Activated CD8-positive, alpha-beta memory T cell treated with anti-CD3 and anti-CD28 coated beads, Interleukin-2, amount 10 ng/mL, durations not matched to agents 7 days and 5 days (primary cell): ENCODE measurements at places on chromosomes 4 and X.

GRCh38 chr4:17701138-17701839, 80.1 kb downstream of the FAM184B start:
- H3K27ac ChIP-seq: no peak overlapping the region
- no peak overlapping the region for H3K4me3 ChIP-seq
- peaks cover 2% of the 10 kb centered on the region for H3K36me3 ChIP-seq
- H3K27me3 ChIP-seq: peaks cover 16% of the 10 kb centered on the region

DNA sequence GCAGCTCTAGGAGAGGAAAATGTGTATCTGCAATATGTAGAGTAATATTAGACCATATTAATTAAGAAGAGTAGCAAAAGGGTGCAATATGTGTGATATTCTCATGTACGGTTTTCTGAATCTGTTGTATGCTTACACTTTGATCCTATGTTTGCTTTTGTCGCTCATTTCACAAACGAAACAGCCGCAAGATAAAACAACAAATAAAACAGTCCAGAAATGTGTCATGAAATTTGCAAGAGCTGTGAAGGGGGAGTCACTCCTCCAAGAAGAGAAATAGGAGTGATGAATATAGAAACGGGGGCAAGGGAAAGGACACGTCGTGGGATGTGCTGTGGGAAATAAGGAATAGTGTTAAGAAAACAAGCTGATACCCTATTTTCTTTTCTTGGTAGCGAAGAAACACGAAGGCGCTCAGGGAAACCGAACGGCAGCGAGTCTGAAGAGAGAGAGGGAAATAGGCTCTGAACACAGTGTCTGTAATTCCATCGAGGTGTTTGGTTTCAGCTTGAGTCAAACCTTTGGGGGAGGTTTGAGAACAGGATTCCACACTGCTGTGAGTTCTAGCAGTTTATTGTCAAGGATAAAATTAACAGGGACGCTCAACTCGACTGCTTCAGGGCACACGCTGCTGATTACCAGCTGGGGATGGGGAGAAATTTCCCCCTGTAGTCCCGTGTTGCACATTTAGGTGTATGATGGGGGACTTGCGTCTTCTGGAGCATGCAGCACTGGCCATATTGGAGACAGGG, 595.6 kb upstream of the TENM3 start:
- no peak overlapping the region for H3K27ac ChIP-seq
- H3K4me1 ChIP-seq: no peaks in the 10 kb centered on the region
- no peaks in the 10 kb centered on the region for H3K36me3 ChIP-seq
- no peak overlapping the region for H3K4me3 ChIP-seq
- H3K27me3 ChIP-seq: no peaks in the 10 kb centered on the region

- H3K4me1 ChIP-seq: peaks cover 26% of the 10 kb centered on the region
- peak overlapping the region; percentile 58 for H3K27ac ChIP-seq
- DNase-seq: no peak
- H3K4me3 ChIP-seq: no peak overlapping the region
- H3K27me3 ChIP-seq: no peaks in the 10 kb centered on the region
These were observed 33.7 kb downstream of the NOP14 start for GRCh38 chr4:2929469-2929868.

DNA sequence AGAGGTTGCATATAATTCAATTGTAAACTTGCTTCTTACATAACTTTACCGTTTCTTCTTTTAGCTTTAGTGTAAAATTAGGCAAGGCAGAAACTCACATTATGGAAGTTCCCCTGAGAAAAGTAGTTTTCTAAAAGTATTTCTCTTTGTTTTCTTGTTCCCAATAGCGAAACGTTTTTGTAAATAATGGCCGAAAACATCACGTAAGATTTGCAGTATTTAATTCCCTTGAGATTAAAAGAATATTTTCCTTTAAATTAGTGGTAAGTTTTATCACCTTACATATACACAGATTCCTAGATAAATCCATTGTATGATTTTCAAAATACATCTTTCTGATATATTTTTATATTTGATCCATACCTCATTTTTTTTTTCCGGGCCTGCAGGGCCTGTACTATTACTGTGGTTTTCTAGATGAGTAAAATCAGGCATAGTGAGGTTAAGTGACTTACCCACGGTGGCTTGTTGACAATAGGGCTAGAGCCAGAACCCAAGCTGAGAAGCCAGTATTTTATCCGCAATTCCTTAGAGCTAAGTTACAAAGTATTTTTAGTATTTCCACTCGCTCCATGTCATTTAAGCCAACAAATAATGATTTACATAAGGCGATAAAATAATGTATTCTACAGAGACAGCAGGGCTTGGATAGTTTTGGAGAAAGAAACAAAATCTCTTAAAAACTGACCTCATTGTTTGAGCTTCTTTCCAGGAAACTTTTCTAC, 82.2 kb upstream of the VEGFC start:
- no peak overlapping the region for H3K27ac ChIP-seq
- H3K4me1 ChIP-seq: no peaks in the 10 kb centered on the region
- no peaks in the 10 kb centered on the region for H3K27me3 ChIP-seq
- no peak overlapping the region for H3K4me3 ChIP-seq
- H3K36me3 ChIP-seq: no peaks in the 10 kb centered on the region
- no peak for DNase-seq

GRCh38 chr4:56374956-56375355, 12.3 kb downstream of the AASDH start:
- H3K4me3 ChIP-seq: no peak overlapping the region
- DNase-seq: no peak
- H3K4me1 ChIP-seq: no peaks in the 10 kb centered on the region
- H3K36me3 ChIP-seq: peaks cover 8% of the 10 kb centered on the region
- H3K27ac ChIP-seq: no peak overlapping the region

DNA sequence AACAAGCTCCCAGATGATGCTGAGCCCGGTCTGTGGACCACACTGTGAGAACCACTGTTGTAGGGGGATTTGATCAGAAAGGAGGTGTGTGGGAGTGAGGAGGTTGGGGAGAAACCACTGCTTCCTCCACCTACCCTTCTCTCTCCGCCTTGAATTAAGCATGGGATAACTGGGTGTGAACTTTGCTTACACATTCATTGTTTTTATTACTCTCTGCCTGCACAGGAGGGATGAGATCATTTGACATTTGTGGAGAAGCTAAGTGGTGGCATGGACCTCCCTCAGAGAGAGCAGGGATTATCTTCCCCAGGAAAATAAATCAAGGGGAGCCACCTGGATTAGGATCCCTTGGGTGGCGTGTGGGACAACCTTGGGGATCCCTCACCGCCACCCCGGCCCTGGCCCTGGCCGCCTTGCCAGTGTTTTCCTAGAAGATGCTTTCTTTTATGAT, 212.1 kb upstream of the ATP6AP2 start:
- H3K36me3 ChIP-seq: no peaks in the 10 kb centered on the region
- H3K4me1 ChIP-seq: no peaks in the 10 kb centered on the region
- DNase-seq: no peak

DNA sequence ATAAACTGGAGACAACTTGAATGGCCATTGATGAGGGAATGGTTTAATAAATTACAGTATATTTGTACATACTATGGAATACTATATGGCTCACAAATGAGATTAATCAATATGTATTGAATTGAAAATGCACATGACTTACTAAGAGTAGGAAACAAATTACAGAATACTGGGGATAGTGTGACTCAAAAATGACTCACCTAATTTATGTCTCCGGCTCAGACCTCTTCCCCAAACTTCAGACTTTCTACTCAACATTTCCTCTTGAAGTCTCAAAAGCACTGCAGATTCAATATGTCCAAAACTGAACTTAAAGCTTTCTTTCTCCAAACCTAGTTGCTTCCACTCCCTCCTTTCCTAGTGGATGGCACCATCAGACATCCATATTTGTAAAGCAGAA, 28.8 kb upstream of the GRIA3 start:
- no peaks in the 10 kb centered on the region for H3K4me1 ChIP-seq
- no peaks in the 10 kb centered on the region for H3K36me3 ChIP-seq
- H3K27ac ChIP-seq: no peak overlapping the region
- H3K4me3 ChIP-seq: no peak overlapping the region

GRCh38 chrX:153766098-153766817, 2.2 kb downstream of the PLXNB3 start:
- DNase-seq: no peak
- H3K4me1 ChIP-seq: peaks cover 5% of the 10 kb centered on the region
- H3K27me3 ChIP-seq: no peaks in the 10 kb centered on the region
- H3K27ac ChIP-seq: no peak overlapping the region
- H3K4me3 ChIP-seq: no peak overlapping the region

DNA sequence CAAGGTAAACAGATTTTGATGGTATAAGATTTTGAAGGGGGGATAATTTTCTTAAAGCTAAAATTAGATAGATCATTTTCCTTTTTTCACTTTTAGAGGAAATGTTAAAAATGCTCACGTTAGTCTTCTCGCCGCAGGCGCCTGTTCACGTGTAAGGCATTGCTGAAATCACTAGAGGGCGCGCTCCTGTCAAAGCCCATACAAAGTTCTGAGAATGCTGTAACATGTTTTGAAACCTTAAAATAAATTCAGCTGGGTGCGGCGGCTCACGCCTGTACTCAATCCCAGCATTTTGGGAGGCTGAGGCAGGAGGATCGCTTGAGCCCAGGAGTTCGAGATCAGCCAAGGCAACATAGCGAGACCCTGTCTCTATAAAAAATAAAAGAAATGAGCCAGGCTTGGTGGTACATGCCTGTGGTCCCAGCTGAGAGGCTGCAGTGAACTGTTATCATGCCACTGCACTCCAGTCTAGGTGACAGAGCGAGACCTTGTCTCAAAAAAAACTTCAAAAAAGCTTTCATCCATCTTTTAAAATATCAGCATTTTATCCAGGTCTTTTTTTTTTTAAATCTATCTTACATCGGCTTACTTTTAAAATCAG, 138.0 kb downstream of the RBMX2 start:
- H3K4me1 ChIP-seq: no peaks in the 10 kb centered on the region
- DNase-seq: peak; percentile 55
- peaks cover 11% of the 10 kb centered on the region for H3K27me3 ChIP-seq

- peaks cover 18% of the 10 kb centered on the region for H3K4me1 ChIP-seq
- H3K4me3 ChIP-seq: no peak overlapping the region
- DNase-seq: peak; percentile 62
- H3K27me3 ChIP-seq: no peaks in the 10 kb centered on the region
- H3K27ac ChIP-seq: no peak overlapping the region
These were observed 26.7 kb downstream of the BCLAF3 start for GRCh38 chrX:19964017-19964710.

DNA sequence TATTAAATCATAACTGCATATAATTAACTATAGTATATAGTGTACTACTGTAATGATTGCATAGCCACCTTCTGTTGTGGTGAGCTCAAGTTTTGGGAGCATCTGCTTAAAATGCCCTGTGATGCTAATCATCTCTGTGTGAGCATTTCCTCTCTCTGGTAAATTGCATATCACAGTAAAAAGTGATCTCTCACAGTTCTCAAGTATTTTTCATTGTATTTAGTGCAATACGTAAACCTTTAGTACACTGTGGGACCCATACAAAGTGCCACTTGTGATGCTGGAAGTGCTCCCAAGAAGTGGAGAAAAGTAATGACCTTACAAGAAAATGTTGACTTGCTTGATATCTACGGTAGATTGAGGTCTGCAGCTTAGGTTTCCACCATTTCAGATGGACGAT, 82.0 kb downstream of the WWC2 start:
- H3K4me1 ChIP-seq: peaks cover 17% of the 10 kb centered on the region
- H3K4me3 ChIP-seq: no peak overlapping the region
- peaks cover 60% of the 10 kb centered on the region for H3K27me3 ChIP-seq
- H3K36me3 ChIP-seq: no peaks in the 10 kb centered on the region
- no peak overlapping the region for H3K27ac ChIP-seq

- DNase-seq: no peak
- H3K36me3 ChIP-seq: peaks cover 2% of the 10 kb centered on the region
- H3K27ac ChIP-seq: no peak overlapping the region
- H3K4me1 ChIP-seq: peaks cover 10% of the 10 kb centered on the region
- no peaks in the 10 kb centered on the region for H3K27me3 ChIP-seq
These were observed 41.7 kb downstream of the ATP11C start for GRCh38 chrX:139890991-139891700.

DNA sequence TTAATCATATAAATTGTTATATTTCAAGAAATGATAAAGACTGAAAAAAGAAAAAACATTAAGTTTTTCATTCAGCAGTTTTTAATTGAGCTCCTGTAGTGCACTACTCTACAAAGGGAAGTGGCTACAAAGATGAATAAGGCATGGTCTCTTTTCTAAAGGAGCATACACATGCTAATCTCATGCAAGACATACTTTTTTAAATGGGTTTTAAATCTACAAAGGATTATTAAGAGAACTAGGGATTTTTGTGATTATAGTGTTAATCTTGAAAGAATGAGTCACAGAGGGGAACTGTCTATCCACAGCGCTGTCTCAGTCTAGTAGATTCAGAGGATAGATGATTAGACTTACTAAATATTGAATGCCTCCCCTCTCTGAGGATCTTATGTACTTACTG, 1722.2 kb downstream of the RPA4 start:
- no peak for DNase-seq
- H3K36me3 ChIP-seq: no peaks in the 10 kb centered on the region
- no peaks in the 10 kb centered on the region for H3K4me1 ChIP-seq
- no peaks in the 10 kb centered on the region for H3K27me3 ChIP-seq
- no peak overlapping the region for H3K4me3 ChIP-seq
- H3K27ac ChIP-seq: no peak overlapping the region

- no peak for DNase-seq
- no peaks in the 10 kb centered on the region for H3K27me3 ChIP-seq
- H3K4me3 ChIP-seq: no peak overlapping the region
- H3K27ac ChIP-seq: no peak overlapping the region
These were observed 460.5 kb upstream of the CNKSR2 start for GRCh38 chrX:20913760-20914159.

GRCh38 chrX:25015486-25016360, at the start of gene ARX:
TSS of gene ARX (minus strand) at chrX:25015965. CDS start at chrX:25015737, 228 bp downstream.
- H3K4me1 ChIP-seq: peaks cover 12% of the 10 kb centered on the region
- H3K36me3 ChIP-seq: no peaks in the 10 kb centered on the region
- no peak within 1 kb of the TSS for H3K4me3 ChIP-seq
- H3K27ac ChIP-seq: peak within 1 kb of the TSS; percentile 40

- H3K4me3 ChIP-seq: no peak overlapping the region
- H3K36me3 ChIP-seq: peaks cover 11% of the 10 kb centered on the region
- H3K27me3 ChIP-seq: no peaks in the 10 kb centered on the region
- no peaks in the 10 kb centered on the region for H3K4me1 ChIP-seq
- DNase-seq: no peak
- no peak overlapping the region for H3K27ac ChIP-seq
These were observed 29.8 kb downstream of the FGFR3 start for GRCh38 chr4:1822568-1823544.

- no peak for DNase-seq
- peaks cover 2% of the 10 kb centered on the region for H3K4me1 ChIP-seq
- no peaks in the 10 kb centered on the region for H3K27me3 ChIP-seq
These were observed 164.2 kb downstream of the STIM2 start for GRCh38 chr4:27024805-27025204.

- H3K27ac ChIP-seq: peak within 1 kb of the TSS; percentile 73
- peaks cover 5% of the 10 kb centered on the region for H3K27me3 ChIP-seq
- peaks cover 17% of the 10 kb centered on the region for H3K4me1 ChIP-seq
- peak within 1 kb of the TSS; percentile 84 for H3K4me3 ChIP-seq
- DNase-seq: peak; percentile 94
- peaks cover 2% of the 10 kb centered on the region for H3K36me3 ChIP-seq
These were observed at the start of gene CDKL2 for GRCh38 chr4:75630174-75630936. TSS of gene CDKL2 (minus strand) at chr4:75630528. CDS start at chr4:75625988, 4,540 bp downstream.

DNA sequence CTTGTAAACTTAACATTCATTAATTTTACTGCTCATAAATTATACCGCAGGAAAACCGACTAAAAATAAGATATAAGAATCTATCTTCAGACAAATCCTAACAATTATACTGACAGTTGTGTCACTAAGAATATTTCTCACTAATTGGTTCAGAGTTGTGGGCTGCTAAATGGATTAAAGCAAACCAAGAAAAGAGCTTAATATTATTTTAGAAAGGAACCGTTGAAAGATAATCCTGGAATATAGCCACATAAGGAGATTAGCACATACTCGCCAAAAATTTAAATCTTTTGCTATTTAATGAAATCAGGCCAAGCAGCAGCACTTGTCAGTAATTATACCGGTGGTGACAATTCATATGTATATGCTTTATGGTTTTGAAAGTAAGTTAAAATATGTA, 132.8 kb downstream of the SLIT2 start:
- no peak overlapping the region for H3K27ac ChIP-seq
- no peaks in the 10 kb centered on the region for H3K36me3 ChIP-seq
- no peaks in the 10 kb centered on the region for H3K27me3 ChIP-seq
- no peak for DNase-seq
- H3K4me3 ChIP-seq: no peak overlapping the region
- H3K4me1 ChIP-seq: no peaks in the 10 kb centered on the region
